ENCODE measurements at places on chromosomes 11 and 22.

DNA sequence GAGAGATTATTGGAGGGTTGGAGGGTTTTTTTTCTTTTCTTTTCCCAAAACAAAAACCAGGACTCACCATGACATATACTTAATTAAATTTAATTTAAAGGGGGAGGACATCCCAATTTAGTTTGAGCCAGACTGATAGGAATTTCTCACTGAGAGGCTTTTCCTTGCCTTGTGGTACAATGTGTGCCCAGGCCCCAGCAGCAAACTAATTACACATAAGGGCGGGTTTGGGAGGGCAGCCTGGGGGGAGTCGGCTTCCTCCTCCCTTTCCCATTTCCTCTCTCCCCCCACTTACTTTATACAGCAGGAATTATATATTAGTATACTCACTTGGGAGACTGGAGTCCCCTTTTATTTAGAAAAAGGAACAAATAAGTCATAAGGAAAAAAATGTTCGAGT is 2.9 kb downstream of the TEAD1 start:
- no peak for DNase-seq

DNA sequence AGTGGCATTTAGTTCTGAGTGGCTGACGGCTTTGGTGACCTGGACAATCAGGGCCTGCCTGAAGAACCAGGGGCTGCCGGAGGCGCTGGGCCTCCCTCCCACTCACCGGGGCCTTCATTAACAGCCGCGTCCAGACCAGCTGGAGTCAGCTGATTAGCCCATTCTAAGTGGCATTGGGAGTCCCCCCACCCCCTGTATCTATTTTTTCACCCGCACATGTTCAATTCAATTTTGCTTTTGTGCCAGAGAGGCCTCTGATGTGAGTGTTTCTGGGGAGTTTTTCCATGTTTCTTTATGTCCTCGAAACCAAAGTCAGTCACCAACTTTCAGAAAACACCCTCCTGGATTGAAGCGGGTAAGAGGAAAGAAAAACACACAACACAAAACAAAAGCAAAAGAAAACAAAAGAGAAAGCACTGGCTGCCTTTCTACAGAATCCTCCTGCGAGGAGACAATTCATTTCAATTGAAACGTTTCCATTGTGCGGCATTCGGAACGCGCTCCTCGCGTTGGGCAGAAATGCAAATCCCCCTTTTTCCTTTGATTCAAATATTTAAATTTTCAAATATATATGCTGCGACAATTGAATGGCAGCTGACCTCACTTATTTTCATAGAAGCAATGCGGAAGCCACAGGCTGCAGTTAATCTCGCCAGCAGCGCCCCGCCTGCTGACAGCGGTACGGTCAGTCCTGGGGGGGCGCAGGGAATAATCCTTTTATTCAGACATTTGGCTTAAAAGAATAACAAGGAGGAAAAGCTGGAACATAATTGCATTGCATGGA is 17.7 kb downstream of the CDKN1C start:
- DNase-seq, result no peak

DNA sequence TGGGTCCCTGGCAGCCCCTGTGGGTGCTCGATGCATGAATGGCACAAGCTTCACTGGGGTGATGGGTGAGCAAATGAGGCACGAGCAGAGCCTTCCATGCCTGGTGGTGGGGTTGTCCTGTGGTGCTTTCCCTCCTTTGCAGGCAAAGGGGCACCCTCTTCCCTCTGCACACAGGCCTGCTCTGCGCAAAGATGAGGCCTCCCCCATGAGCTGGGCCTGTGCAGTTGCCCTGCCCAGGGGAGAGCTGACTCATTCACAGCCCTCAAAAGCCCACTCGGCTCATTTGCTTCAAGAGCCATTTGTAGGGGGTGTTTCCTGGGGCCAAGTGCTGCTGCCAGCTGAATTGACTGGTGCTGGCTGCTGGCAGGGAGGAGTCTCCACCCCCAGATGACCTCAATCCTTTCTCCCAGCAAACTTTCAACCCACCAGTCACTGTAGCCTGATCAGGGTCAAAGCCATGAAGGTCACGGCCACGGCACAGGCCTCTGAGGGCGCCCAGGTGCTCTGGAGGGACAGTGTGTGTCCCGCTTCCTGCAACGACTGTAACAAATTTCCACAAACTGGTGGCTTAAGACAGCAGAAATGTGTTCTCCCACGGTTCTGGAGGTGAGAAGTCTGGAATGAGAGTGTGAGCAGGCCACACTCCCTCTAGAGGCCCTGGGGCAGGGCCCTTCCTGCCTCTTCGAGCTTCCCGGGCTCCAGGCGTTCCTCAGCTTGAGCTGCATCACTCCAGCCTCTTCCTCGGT is 48.8 kb upstream of the ANO1 start:
- DNase-seq, result no peak

- DNase-seq, result no peak
Measured at GRCh38 chr22:29482253-29482652, 2.2 kb downstream of the NEFH start.

DNA sequence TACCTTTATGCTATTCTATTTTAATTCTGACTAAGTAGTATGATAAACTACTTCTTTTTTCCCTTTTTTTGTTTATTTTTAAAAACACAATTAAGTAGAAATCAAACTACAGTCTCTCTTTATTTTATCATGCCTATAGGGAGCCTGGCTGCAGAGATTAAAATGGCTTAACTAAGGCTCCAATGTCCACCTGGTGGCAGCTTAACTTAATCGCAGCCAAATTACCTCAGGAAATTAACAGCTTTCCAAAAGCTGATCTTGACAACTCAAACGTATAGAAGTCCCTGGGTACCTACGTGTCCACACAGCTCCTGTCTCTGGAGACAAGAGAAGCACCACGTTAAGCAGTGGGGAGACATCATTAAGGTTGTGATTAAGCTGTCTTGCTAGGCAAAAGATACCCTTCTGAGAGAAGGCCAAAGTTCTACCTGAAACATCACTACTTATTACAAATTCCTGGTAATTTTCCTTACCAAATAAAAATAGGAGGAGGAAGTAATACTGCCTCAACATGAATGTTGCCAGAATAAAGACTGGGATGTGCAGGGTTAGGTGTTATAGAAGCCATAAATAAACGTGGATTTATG is 63.2 kb upstream of the SNX19 start:
- no peak for DNase-seq

DNA sequence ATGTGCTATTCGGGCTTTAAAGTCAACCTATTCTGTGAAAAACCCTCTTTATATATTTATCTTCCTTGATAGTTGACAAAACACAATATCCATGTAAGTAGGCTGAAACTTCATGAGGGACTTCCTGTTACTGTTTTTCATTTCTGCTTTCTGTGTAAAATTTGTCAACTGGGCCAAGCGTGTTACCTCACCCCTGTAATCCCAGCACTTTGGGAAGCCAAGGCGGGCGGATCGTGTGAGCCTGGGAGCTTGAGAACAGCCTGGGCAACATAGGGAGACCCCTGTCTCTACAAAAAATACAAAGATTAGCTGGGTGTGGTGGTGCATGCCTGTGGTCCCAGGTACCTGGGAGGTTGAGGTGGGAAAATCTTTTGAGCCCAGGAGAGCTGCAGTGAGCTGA is 66.5 kb upstream of the SLC25A18 start:
- DNase-seq, result no peak

DNA sequence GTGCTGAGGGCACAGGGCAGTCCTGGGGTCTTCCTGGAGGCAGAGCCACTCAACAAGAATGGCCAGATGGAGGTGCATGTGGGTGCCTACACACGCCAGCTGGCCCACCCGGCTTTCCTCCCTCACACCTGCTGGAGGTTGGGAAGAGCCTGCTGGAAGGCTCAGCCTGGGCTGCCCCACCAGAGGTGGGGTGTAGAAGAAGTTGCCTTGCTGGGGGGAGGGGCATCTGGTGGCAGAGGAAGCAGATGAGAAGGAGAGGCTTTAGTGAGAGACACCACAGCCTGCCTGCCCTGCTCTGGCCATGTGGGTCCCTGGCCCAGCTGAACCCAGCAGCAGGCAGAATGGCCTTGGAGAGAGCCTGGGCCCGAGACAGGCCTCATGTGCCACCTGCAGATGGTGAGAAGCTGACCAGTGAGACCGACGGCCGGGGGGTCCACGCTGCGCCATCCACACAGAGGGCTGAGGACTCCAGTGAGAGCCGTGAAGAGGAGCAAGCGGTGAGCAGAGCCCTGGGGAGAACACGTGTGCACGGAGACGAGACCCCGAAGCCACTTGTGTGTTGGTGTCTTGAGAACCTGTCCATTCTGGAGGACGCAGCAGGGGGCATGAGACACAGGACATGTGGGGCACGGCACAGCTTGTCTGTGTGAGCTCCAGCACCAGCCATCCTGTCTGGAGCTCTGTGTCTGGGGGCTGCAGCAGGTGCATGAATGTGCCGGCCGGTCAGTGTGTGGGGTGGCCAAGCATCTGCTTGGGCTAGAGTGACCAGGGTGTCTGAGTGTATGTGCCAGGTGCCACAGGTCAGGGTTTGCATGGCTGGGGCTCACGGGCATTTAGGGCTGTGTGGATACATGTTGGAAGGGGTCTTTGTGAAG is 2.7 kb downstream of the B4GALNT4 start:
- DNase-seq, result no peak

GRCh38 chr11:15955595-15955994 is 400.8 kb downstream of the SOX6 start:
- no peak for DNase-seq

- no peak for DNase-seq
Measured at GRCh38 chr22:19784384-19785175, 24.0 kb downstream of the TBX1 start.

GRCh38 chr11:48054994-48055291 is 74.6 kb downstream of the PTPRJ start:
- no peak for DNase-seq

DNA sequence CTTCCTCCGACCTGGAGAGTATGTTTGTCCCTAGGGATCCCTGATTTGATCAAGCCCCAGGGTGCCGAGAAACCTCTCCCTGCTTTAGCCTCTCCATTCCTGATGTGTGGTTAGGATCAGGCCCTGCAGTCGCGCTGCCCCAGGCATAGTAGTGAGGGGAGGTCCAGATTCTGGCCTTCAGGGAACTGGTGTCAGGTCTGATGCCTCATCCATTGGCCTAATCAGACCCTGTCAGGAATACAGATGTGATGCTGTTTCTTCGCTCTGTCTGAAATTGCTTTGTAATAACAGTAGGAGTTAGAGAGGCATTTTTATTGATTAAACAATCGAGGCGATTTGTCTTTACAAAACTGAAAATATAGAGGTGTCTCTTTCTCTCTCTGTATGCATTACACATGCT is 75.2 kb downstream of the GRIK4 start:
- DNase-seq, result no peak

GRCh38 chr11:116454020-116454645 is 318.7 kb downstream of the BUD13 start:
- DNase-seq, result no peak

- no peak for DNase-seq
Measured at GRCh38 chr11:13874597-13874996, 87.9 kb upstream of the SPON1 start.

All from CD8-positive, alpha-beta T cell (primary cell).